NCI-H2171 (cell line): ENCODE measurements at places on chromosomes 12 and 14.

GRCh38 chr12:98439471-98439951, 75.9 kb upstream of the TMPO start:
- no peak for DNase-seq

GRCh38 chr12:79016181-79016580, 151.6 kb downstream of the SYT1 start:
- DNase-seq, result no peak

- no peak for DNase-seq
Measured at GRCh38 chr14:65349100-65349499, 63.4 kb upstream of the FUT8 start.

GRCh38 chr14:54189333-54189732, 207.5 kb upstream of the CDKN3 start:
- DNase-seq, result no peak

GRCh38 chr12:51403681-51404136, 12.5 kb upstream of the GALNT6 start:
- DNase-seq, result no peak

- DNase-seq, result peak; percentile 47
Measured at GRCh38 chr12:116276652-116277466, 634 bp downstream of the MED13L start.

GRCh38 chr14:30283822-30284446, 275.0 kb upstream of the G2E3 start:
- DNase-seq, result no peak

DNA sequence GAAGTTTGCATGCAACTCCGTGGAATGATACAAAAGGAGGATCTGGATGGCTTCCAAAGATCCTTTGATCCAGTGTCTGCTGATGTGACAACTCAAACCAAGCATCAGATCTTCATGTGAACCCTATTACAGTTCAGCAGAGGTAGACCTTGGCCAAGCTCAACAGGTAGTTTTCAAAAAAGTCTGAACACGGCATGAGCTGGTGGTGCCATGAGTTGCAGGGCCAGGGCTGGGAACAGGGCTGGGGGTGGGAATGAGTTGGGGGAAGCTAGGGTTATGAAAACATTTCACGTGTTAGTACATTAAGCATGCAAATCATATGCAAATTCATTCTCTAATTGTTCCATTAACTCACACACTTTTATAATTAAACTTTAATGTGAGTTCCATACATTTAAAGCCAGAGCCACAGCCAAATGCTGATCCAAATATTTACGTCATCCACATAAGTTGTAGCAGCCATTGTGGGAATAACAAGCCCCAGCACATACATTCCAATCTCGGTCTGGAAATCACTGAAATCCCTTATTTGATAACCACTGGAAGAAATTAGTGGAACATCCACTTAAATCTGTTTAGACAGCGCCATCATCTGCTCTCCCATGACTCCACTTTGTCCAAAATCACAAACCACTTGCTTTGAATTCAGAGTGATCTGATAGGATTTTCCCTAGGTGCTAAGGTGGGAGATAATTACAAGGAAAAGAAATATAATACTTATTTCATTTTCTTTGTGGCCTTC, 158.5 kb downstream of the APAF1 start:
- no peak for DNase-seq

DNA sequence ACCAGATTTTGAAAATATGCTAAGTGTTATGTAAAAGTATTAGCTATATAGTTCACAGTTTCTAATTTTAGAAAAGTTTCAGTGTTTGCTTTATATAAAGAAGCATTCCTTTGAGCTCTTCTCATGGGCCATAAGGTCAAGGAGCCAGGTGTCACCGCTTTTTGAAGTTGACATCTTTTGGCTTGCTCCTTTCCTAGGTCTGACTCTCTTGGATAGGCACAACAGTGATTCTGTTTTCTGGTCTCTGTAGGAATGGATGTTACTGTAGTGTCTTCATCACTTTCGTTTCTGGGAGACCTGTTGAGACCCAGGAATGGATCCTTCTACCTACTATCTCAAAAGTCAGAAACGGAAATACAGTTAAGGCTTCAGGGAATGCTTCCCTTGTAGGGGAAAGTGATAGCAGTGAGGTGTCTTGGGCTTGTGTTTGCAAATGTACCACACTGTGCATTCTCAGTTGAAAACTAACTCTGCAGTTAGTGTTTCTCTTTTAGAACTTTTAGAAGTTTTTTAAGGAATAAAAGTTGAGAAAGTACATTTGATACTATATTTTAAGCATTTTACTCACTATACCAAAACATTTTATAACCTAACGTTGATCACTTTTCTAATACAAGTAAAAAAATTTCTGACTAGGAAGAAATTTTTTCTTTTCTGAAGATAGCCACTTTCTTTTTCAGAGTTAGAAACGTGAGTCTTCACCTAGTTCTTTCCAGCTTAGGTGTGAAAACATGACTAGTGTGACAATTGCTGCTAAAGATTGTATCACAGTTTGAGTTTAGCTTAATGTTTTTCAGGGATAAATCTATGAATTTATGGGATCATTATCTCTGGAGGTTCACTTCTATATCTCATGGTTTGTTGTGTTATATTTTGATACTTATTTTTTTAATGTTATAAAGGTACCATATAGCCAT, 20.8 kb downstream of the VRK1 start:
- no peak for DNase-seq

- DNase-seq, result no peak
Measured at GRCh38 chr12:124184456-124184855, 110.4 kb upstream of the RFLNA start.

DNA sequence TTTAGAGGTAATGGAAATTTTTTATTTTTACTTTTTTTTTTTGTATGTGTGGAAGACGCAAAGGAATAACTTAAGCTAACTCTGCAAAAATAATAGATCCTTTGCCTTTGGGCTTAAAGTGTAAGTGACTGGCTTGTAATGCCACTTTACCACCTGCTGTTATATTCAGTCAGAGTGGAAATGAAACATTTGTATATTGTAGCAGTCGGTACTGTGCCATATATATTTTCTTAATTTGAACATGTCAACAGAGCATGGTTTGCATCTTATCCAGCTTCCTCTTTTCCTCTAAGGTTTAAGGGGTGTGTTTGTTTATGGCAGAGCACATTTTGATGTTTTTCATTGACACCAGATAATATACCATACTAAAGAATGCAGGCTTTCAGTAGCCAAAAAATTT, 176.6 kb downstream of the TRHDE start:
- DNase-seq, result no peak

DNA sequence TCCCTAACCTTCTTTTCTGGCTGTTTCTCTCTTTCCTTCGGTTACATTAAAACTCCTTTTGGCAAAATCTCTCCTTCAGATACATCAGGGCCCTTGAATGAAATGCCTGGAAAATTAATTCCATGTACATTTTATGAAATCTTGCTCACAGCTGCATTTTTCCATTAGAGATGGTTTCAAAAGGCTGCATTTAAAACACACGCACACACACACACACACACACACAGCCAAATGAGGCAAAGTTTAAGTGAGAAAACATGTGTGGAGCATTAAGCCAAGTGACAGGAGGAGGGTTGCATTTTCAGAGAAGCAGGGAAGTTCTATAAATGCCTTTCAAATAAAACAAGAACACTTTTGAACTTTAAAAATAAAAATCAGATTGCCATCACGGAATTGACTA, 216.4 kb downstream of the LRIG3 start:
- DNase-seq, result no peak

- DNase-seq, result no peak
Measured at GRCh38 chr14:77485901-77486678, 12.5 kb downstream of the ISM2 start.

DNA sequence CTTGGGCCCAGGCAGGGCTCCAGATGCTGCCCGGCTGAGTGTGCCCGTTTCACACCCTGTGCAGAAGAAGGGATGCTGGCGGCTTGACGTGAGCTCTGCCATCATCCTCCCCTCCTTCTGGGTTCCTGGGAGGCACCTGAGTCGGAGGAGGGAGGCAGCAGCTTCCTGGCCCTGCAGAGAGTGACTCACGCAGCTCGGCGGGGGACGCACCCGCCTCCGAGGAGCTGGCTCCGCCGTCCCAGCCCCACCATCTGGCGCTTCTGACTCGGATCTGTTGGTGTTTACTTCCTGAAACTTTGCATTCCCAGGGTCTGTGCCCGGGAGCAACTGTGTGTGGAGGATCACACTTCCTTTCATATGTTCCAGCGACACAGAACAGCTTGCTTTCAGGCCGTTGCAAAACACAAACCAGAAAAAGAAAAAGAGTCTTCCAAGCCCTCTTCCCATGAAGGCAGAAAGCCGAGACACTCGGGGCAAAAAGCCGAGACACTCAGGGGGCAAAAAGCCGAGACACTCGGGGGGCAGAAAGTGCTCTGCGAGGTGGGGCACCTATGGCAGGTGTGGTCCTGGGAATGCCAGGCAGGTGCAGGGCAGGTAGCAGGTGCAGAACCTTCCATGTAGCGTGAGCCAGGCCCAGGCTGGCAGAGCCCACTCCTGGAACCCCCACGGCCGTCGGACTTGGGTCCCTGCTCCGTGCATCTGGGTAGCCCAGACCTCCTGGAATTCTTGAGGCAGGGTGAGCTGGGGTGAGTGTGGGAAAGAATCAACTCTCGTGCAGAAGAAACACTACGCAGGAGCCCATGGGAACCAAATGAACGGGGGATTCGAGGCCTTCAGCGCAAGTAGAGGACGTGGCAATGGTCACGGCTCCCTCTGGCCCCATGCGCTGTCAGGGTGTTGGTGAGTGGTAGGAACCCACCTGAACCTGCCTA, 27.6 kb upstream of the GALNT9 start:
- DNase-seq, result peak; percentile 92

- no peak for DNase-seq
Measured at GRCh38 chr14:21385188-21385904, 1.5 kb upstream of the SUPT16H start.

GRCh38 chr12:92640691-92641090, 62.1 kb upstream of the PLEKHG7 start:
- DNase-seq, result no peak

DNA sequence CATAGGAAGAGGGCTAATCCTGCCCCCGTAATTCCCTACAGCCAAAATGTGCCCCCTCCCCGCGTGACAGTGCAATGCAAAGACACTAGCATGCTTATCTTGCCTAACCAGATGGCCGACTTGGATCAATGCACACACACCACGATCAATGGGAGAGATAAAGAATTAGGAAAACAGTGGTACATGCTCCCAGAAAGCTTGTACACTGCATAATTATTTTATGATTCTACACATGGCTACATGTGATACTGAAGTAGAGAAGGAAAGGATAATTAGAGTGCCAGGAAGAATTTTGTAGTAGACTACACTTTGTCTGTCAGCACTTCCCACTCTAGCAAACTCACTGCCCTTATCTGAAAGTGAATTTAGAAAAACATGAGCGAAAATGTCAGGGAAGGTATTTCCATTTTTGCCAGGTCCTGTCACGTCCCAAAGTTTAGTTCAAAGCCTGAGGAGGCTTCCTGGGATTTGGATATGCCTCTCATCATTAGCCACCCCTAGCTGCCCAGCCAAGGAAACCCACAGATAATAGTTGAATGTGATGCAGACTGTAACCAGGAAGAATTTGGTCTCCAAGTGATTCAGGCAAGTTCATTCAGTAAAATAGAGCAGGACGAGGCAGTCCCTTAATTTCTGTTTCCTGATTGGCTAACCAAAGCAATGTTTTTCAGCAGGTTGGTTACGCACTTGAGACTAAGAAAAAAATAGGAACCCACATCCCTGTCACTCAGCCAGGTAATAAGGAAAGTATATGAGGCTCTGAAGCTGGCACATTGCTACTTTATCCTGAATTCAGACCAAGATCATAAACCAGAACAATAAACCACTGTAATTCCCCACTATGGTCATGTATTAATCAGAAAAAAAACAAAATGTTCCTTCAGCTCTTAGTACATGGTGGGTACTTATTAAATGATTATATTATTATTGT, 199.6 kb upstream of the OTX2 start:
- DNase-seq, result peak; percentile 80

DNA sequence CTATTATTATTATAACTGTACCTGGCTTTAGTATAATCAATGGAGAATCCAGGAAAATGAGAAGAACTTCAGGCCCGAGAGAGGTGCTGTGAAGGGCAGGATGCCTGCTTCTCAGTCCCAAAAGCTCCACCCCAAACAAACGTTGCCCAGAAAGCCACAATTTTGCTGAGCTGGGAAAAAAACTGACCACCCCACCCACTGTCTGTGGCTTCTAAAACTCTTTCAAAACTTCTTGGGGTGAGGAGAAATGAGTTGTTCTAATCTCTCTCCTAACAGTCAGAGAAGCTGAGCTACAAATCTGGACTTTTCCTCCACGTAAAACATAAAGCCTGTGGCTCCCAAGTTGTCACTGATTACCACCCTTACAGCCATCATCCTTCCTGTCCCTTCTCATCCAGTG, 13.4 kb downstream of the VDR start:
- DNase-seq, result no peak

DNA sequence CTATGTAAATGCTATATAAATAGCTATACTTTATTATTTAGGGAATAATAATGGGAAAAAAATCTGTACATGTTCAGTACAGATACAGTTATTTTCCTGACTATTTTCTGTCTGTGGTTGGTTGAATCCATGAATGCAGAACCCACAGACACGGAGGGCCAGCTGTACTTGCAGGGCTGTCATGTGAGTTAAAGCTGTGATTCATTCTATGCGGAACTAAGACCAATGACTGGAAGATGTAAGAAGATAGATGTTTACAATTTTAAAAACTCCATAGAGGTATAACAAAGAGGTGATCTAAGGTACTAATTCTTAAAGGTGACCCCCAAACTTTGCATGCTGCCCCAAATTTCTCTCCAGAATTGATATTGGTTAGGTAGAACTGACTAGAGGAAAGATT, 14.6 kb downstream of the PCNX4 start:
- no peak for DNase-seq

GRCh38 chr12:97767347-97767746, 304.7 kb downstream of the RMST start:
- DNase-seq, result no peak

- DNase-seq, result peak; percentile 50
Measured at GRCh38 chr12:37543131-37543965, 773.2 kb upstream of the ALG10B start.

DNA sequence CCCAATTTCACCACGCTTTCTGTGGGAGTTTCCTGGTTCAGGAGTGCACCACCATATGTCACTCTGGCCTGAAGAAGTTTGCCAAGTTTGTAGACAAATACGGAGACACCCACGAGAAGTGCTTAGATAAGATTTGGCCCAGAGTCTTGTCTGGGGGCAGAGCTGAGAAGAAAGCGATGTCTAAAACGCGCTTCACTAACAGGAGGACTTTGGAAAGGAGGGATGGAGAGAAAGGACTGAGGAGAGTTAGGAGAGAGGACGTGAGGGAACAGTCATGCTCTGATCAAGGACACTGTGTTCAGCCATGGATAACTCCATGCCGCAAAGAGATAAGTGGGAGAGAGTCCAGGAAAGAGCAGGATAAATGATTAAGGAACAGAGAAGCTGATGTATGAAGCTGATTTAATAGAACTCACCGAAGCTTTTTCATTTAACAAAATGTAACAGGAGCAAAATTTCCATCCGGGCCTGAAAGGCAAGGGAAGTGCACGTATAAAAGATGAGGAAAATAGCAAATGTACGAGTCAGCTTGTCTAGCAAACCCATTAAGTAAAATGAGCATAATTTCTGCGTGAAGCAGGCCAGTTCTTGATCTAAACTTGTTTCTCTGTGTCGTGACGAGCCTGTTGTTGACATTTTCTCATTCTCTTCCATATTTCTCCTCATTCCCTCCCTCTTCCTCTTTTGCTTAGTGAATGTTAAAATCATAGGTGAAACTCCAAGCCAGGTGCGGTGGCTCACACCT, 23.4 kb upstream of the MAP3K9 start:
- DNase-seq, result no peak

GRCh38 chr12:116556964-116557698, 2.0 kb upstream of the MAP1LC3B2 start:
- no peak for DNase-seq

GRCh38 chr14:23406725-23407355, 1.2 kb downstream of the MYH6 start:
- no peak for DNase-seq

- no peak for DNase-seq
Measured at GRCh38 chr14:56482310-56482911, 97.2 kb upstream of the TMEM260 start.
